Daoy (cell line): ENCODE measurements at places on chromosomes 16 and 17. TPM values are rescaled to one million over a fixed set of nuclear protein-coding genes. Genes with fewer than 3 reads are reported as not detected.

SSTR5 gene
- total RNA-seq = not detected in 2 replicates

FNDC8 gene
- not detected in 2 replicates for total RNA-seq

RAB11FIP4 gene
- 4.4 and 5.5 TPM in 2 replicates for total RNA-seq

BFAR gene
- 72.1 and 81.8 TPM in 2 replicates for total RNA-seq

CORO1A gene
- total RNA-seq = 4.3 and 25.4 TPM in 2 replicates

NATD1 gene
- total RNA-seq = 0.83 and 0.86 TPM in 2 replicates

TSEN54 gene
- 30.0 and 49.1 TPM in 2 replicates for total RNA-seq

NGFR gene
- total RNA-seq = 0.34 and 1.1 TPM in 2 replicates

ABCC3 gene
- 10.4 and 14.3 TPM in 2 replicates for total RNA-seq

KCNH4 gene
- under 0.01 TPM in 1 of 2 replicates, not detected in the other for total RNA-seq

ASB16 gene
- not detected in 2 replicates for total RNA-seq

ABCC11 gene
- total RNA-seq = not detected in 2 replicates

DLX4 gene
- 0.11 TPM in 1 of 2 replicates, not detected in the other for total RNA-seq

SALL1 gene
- 0.48 and 0.57 TPM in 2 replicates for total RNA-seq

SEZ6L2 gene
- total RNA-seq = 2.6 and 27.0 TPM in 2 replicates

ANKRD40CL gene
- total RNA-seq = not detected in 2 replicates

CDC6 gene
- 124 and 145 TPM in 2 replicates for total RNA-seq

ATP6V0D1 gene
- 56.2 and 66.9 TPM in 2 replicates for total RNA-seq

IRX5 gene
- total RNA-seq = 3.6 and 7.6 TPM in 2 replicates

TVP23B gene
- 112 and 125 TPM in 2 replicates for total RNA-seq

WBP2 gene
- 17.8 and 21.8 TPM in 2 replicates for total RNA-seq

KRTAP2-1 gene
- total RNA-seq = not detected in 2 replicates

ARL5C gene
- not detected in 2 replicates for total RNA-seq

IRX3 gene
- total RNA-seq = 6.5 and 6.7 TPM in 2 replicates

ALOX15B gene
- not detected in 2 replicates for total RNA-seq

TMC5 gene
- total RNA-seq = 0.23 TPM in 1 of 2 replicates, not detected in the other

KRT35 gene
- total RNA-seq = not detected in 2 replicates

OTOP3 gene
- total RNA-seq = not detected in 2 replicates

QPRT gene
- 0.11 TPM in 1 of 2 replicates, not detected in the other for total RNA-seq

PYY gene
- total RNA-seq = not detected in 2 replicates

CHST4 gene
- 0.06 and 0.30 TPM in 2 replicates for total RNA-seq

MT1M gene
- 0.74 and 7.4 TPM in 2 replicates for total RNA-seq

HOXB5 gene
- total RNA-seq = 0.06 TPM in 1 of 2 replicates, not detected in the other

RGS11 gene
- total RNA-seq = 0.06 TPM in 1 of 2 replicates, not detected in the other

CDH5 gene
- total RNA-seq = 0.06 TPM in 2 replicates

KRTAP4-1 gene
- not detected in 2 replicates for total RNA-seq

GAST gene
- total RNA-seq = not detected in 2 replicates

SRL gene
- total RNA-seq = not detected in 2 replicates

GP1BA gene
- 0.23 TPM in 1 of 2 replicates, not detected in the other for total RNA-seq

GINS2 gene
- total RNA-seq = 31.4 and 38.1 TPM in 2 replicates

RCVRN gene
- total RNA-seq = not detected in 2 replicates

KIF18B gene
- 4.9 and 8.4 TPM in 2 replicates for total RNA-seq

HNF1B gene
- not detected in 2 replicates for total RNA-seq

MC1R gene
- 0.95 and 1.9 TPM in 2 replicates for total RNA-seq

EFNB3 gene
- 1.0 and 2.1 TPM in 2 replicates for total RNA-seq

CLEC18B gene
- total RNA-seq = 2.9 TPM in 1 of 2 replicates, not detected in the other

ST6GALNAC1 gene
- total RNA-seq = not detected in 2 replicates

FBXO39 gene
- total RNA-seq = 0.12 and 3.0 TPM in 2 replicates

GLIS2 gene
- 0.36 and 0.46 TPM in 2 replicates for total RNA-seq

ABCC12 gene
- not detected in 2 replicates for total RNA-seq

ITGB4 gene
- total RNA-seq = 3.6 and 3.9 TPM in 2 replicates

SEZ6 gene
- total RNA-seq = not detected in 2 replicates

FBXO31 gene
- 4.7 and 22.1 TPM in 2 replicates for total RNA-seq

BEAN1 gene
- total RNA-seq = 0.21 TPM in 1 of 2 replicates, not detected in the other
